ENCODE measurements at places on chromosomes 4 and X.

DNA sequence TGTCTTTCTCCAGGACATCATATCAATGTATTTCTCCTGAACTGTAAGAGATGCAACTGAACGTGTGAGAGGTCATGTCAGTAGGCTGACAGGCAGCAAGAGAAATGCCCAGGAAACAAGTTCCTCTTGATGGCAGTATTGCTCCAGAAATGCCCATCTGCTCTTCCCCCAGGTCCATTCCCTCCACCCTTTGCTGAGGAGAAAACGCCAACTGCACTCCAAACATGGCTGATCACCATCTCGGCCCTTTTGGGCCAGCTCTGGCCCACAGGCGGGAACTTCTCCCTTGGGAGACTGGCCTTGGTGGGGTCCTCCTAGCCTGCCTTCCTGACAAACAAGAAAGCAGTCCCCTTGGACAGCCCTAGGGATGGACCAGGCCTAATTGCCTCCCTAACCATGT, 276.5 kb upstream of the AGTR2 start:
- peak; percentile 33 for DNase-seq

DNA sequence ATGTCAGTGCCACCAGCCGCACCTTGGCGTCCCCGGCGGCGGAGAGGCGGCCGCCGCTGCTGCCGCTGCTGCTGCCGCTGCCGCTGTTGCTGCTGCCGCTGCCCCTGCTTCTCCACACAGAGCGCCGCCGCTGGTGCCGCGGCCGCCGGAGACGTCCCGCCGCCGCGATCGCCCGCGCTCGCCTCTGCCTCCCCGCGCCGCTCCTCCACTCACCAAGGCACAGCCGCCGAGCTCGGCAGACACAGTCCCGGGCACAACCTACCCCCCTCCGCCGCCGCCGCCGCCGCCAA, at the start of gene PPP3CA:
PPP3CA (minus strand) TSS at position 260 of the 290 bp plus-strand sequence.
- DNase-seq: no peak

DNA sequence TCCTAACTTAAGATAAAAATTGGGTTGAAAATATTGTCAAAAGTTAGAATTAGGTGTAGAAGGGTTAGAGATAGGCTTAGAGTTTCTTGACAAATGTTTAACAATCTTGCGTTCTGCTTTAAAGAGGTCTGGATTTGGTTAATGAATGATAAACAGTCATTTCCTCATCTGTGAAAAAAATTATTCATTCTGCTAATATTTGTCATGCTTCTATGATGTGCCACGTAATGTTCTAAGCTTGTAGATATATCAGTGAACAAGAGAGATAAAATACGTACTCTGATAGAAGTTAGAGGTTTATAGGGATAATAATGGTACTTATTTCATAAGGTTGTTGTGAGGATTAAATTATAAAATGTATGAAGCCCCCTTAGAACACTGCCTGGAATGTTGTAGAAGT, 443.0 kb upstream of the GALNT7 start:
- DNase-seq: no peak

DNA sequence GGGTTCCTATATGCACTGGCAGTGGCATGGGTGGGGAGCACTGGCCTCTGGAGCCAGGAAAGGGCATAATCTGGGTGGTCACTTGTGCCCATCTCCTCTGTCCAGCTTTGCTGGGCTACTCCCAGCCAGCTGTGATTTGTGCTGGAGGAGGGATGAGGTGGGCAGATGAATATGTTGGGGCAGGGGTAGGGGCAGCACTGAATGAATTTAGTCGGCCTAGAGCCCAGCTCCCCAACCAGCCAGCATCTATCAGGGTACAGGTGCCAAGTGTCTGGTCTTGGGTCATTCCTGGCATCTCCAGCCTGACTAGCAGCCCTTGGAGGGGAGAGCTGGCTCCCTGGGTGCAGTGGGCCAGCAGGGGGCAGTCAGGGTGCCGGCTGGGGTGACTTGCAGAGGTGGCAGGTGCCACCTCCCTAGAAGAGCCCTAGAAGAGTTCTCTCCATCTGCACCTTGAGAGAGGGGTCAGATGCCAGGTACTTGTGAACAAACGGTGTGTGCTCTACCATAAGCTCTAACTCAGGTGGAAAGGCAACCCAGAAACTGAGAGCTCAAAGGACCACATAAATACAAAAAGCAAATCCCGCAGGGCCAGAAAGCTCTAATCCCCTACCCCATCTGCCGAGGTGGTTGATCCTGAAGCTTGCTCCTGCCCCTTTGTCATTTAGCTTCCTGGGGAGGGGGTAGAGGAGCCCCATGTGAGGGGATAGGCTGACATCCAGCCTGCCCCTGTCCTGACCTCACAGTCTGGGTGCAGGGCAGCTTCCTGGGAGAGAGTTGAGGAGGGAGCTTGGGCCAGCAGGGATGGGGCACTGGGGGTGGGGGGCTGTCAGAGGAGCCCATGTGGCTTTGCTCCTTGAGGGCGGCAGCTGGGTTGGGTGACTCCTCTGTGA, 2.2 kb downstream of the SORCS2 start:
- DNase-seq: peak; percentile 24

GRCh38 chrX:34585561-34585960, 71.5 kb downstream of the TMEM47 start:
- no peak for DNase-seq

- no peak for DNase-seq
Observed at GRCh38 chr4:183129675-183130074, 30.6 kb downstream of the WWC2 start.

DNA sequence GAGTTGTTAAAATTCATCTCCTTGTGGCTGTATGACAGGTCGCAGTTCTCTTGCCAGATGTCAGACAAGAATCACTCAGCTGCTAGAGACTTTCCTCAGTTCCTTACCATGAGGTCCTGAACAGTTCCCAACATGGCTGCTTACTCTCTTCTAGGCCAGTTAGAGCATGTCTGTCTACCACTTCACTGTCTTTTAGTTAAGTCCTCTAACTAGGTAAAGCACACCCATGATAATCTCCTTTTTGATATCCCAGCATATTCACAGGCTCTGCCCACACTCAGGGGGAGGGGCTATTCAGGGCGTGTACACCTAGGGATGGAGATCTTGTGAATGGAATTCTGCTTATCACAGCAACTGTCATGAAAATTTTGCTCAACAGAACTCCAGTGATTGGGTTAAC, 190.1 kb downstream of the ADAMTS3 start:
- DNase-seq: no peak

- no peak for DNase-seq
Observed at GRCh38 chr4:25694466-25694865, 38.8 kb downstream of the SLC34A2 start.
